ENCODE measurements at places on chromosomes 1 and 21. TPM values are rescaled to one million over a fixed set of nuclear protein-coding genes. Genes with fewer than 3 reads are reported as not detected.

LAMB3 gene
- 920 TPM for total RNA-seq

NKAIN1 gene
- under 0.01 TPM for total RNA-seq

IL10 gene
- not detected for total RNA-seq

ACTA1 gene
- not detected for total RNA-seq

WLS gene
- 113 TPM for total RNA-seq

BTBD8 gene
- 4.8 TPM for total RNA-seq

FCRL6 gene
- not detected for total RNA-seq

UTS2 gene
- total RNA-seq: not detected

FLG2 gene
- total RNA-seq: not detected

Data from mammary epithelial cell (primary cell).